NCI-H524 (cell line): ENCODE measurements at places on chromosomes 3 and 15.
A peak's percentile ranks its signal among the peaks of the same experiment; 100 is the strongest.

GRCh38 chr15:57109005-57109404 lies 190.6 kb downstream of the TCF12 start:
- DNase-seq = no peak

DNA sequence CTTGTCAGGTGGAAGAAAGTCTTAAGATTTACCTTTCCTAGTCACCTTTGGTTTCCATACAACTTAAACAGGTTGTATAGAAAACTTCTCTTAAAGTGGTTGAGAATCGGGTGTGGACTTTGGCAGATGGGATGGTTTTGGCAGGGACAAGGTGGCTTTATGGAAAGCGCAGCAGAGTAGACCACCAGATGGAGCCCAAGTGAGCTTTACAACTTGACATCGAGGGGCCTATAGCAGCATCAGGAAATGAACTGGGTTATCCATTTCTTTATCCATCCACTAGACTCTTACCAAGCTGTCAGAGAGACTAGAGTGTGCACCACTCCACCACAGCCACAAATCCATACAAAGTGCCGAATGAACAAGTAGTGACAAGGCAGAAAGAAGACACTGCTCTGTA lies 85.3 kb upstream of the MBNL1 start:
- peak; percentile 85 for DNase-seq

GRCh38 chr3:16253601-16254000 lies 11.1 kb downstream of the DPH3 start:
- no peak for DNase-seq

DNA sequence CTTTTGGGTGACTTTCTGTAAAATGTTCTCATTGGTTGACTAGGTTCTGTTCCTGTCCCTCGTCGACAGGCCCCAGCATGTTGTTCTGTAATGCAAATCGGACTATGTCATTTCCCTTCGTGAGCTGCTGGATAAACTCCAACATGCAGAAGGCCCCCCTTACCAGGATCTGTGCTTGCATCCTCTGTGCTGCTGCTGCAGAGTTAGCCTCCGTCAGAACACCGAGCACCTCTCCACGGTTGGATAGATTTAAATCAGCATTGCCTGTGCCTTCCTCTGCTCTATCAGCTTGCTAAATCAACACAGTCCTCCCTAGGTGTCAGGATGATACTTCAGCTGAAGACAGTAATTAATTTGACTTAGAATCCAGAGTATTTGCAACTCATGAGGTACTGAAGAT lies 12.7 kb upstream of the MINDY4B start:
- DNase-seq = no peak

DNA sequence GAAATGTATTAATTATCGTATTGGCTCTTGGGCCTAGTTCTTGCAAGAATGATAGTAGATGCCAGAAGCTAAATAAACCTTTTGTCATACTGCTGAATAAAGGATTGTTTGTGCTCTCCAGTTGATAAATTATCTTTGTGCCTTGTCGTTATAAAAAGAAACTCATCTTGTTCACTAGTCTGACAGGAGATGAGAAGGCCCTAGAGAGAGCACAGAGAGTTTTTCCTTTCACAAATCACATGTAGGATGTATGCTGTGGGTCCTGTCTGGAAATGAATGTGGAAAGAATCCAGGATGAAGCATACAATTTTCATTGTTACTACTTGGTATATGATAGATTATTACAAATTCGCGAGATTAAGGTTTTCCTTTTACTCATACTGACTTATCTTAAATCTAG lies 113.0 kb downstream of the NLGN1 start:
- DNase-seq = no peak

GRCh38 chr3:97658668-97659285 lies 105.8 kb upstream of the ARL6 start:
- peak; percentile 82 for DNase-seq

DNA sequence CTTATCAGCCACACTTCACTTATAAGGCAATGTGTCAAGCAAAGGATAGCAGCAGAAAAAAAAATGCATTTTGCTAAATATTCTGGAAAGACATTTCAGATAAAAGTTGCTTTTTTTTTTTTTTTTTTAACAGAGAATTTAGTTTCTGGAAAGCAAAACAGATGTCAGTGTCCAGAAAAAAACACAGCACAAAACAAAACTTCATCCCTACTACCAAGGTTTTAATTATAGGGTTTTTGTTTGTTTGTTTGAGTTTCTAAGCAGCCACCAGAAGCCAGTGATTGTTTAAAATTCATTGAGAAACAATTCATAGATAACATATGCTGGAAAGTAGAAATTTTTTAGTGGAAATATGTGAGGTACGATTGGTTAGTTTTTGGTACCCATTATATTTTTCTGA lies 1202.7 kb downstream of the OTOL1 start:
- DNase-seq = no peak

DNA sequence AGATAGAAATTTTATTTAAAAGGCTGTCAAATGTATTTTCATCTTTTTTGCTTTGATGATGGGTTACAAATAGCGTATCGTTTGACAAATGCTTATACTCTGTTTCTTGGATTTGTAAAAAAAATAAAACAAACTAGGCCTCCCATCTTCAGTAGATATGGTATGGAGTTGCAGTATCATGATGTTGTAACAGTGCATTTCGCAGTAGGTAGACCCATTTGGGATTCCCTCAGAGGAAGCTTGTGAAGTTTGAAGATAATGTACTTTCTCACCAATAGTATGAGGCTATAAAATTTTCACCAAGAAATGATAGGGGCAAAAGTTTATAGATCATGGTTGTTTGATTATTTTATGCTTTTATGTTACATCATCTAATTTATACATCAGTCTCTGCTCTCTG lies 10.8 kb downstream of the MBNL1 start:
- DNase-seq = no peak

DNA sequence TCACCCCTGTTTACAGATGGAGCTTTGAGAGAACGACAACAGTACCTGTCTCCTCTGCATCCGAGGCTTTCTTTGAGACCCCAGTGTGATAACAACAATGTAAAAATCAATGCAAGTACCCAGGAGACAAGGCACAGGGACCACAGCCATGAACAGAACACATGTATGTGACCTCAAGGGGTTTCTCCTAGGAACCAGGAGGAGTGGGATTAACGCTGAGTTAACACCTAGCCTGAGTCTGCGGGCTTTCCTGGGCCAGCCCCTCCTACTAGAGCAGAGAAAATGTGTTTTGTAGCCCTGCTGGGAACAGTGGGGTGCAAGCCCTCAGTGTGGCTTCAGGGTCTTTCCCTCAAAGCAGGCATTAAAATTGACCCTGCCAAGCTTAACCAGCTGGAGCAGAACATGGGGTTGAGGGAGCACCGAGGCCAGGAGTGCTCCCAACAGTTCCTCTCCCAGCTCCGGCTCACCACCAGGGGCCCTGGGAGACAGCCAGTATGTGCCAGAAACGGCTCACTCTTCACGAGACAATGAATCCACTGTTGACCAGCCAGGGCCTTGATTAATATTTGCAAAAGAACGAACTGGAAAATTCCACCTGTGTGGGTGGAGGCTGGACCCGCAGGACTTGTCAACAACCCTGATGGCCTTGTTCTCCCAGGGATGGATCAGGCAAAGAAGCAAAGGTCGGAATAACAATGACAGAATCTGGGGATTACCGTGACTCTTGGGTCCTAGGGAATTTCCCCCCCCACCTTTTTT lies 3.6 kb downstream of the CHDH start:
- no peak for DNase-seq

DNA sequence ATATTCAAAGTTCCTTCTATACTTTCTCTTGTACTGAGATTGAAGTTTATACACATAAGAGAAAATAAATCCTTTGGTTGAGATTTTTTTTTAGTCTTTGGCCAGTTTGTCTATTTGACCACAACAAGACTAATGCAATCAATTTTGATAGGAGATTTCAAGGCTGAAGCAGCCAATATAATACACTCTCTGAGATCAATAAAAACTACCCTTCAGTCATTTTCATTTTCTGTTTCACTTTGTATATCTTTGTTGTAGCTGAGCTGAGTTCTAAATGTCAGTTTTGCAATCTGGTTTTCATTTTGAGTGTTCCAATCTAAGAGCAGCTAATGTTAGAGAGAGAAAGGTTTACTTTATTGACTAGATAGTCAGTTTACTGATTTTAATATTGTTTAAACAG lies 623.8 kb upstream of the ROBO1 start:
- no peak for DNase-seq

DNA sequence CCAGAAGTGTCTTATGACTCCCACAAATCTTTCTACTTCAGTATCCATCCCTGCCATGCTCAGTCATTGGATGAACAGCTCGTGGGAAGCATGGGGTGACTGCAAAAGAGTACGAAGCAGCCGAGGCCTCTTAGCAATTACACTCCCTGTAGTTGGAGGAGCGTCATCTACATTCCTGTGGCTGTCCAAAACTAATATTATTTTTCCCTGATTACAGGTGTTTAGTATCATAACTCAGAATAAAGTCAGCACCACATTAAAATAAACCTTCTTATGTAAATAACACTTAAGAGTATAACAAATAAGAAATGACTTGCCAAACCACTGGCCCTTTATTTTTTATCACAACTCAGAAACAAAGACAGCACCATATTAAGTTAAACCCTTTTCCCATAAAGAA lies 141.5 kb downstream of the PLOD2 start:
- DNase-seq = no peak

- no peak for DNase-seq
These were observed 22.4 kb downstream of the FNDC3B start for GRCh38 chr3:172061724-172062184.

DNA sequence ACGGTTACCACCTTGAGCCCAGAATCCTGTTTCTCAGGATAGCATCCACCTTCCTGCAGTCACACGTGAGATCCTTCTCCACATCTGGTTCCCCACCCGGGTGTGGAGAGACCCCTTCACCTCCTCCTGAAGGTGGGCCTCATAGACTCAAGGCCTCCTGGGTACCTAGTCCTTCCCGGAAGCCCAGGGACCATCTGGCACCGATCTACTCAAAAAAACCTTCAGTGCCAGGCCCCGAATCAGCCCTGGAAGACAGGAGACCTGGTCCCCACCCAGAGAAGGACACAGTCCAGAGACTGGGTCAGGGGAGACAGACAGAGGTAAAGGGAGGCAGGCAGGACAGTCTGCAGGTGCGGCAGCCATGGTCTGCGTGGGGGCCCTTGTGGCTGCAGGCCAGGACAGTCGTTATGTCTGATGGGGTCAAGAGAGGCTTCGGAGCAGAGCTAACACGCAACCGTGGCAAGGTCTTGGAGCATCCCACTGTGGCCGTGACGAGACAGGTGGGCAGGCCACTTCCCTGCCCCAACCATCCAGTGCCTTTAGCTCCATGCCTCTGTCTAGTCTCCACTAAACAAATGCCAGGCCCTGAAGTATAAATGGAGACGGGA lies 112.2 kb upstream of the ABHD17C start:
- DNase-seq = no peak

DNA sequence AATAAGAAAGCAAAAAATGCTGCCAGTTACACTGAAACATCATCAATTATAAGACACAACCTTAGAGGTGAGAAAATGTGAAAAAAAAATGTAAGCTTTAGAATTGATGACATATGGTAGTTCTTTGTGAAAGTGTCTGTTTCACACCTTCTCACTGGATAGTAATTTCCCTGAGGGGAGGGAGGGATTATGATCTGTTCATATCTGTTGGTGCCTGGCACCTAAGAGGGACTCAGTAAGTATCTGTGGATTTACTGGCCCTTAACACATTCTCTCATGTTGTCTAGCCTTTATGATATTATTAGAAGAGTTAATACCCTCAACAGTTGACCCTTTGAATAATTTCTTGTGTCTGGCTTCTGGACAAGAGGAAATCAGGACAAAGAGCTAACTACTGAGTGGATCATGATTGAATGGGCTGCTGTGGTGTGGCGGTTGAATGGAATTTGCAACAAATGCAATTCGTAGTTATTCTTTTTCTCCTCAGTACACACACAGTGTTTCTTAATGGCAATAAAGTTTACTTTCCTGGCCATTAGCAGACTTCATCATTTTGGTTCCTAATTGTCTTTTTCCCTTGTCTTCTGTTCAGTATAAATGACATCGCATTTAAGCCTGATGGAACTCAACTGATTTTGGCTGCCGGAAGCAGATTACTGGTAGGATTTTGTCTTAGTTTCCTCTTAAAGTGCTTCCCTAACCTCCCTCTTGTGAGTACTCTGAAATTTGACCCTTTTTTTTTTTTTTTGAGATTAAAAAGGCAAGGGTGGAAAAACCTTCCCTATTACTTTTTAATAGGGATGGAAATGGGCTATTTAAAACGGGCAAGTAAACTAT lies 9.5 kb downstream of the IFT122 start:
- peak; percentile 51 for DNase-seq
